ENCODE measurements at places on chromosomes 1 and 21.
A peak's percentile ranks its signal among the peaks of the same experiment; 100 is the strongest.

GRCh38 chr1:5887349-5887970 lies 104.8 kb downstream of the NPHP4 start:
- no peak for DNase-seq

- no peak for DNase-seq
Measured at GRCh38 chr1:57966751-57967406, 543.0 kb upstream of the DAB1 start.

- no peak for DNase-seq
Measured at GRCh38 chr1:167223144-167224103, 2.7 kb downstream of the POU2F1 start.

GRCh38 chr1:85862456-85862855 lies 154.2 kb upstream of the ZNHIT6 start:
- no peak for DNase-seq

DNA sequence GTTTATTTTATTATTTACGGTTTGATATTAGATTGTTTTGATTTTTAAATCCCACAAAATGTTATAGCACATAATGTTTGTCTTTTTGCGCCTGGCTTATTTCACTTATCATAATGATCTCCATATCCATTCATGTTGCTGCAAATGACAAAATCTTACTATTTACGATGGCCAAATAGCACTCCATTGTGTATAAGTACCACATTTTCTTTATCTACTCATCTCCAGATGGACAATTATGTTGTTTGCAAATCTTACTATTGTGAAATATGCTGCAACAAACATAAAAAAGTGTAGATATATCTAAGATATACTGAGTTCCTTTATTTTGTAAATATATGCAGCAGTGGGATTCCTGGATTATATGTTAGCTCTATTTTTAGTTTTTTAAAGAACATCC lies 1568.3 kb downstream of the AMY1C start:
- no peak for DNase-seq

- no peak for DNase-seq
Measured at GRCh38 chr1:228008391-228009115, 1.8 kb downstream of the WNT3A start.

DNA sequence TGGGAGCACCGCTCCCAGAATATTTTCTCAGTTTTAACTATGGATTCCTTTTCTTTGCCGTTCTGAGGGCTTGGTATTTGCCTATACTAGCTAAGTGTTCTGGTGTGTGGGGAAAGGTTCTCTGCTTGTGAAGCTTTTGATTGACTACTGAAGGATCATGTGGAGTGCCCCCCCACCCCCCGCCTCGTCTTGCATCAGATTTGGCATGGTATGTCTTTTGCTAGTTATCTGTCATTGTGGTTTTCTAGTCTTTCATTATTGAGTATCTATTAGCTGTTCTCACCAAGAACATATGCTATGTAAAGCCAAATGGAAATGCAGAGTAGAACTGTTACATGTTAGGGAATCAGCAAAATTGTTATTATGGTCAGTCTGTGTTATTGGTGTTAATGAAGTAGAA lies 58.3 kb downstream of the MACF1 start:
- DNase-seq = no peak

DNA sequence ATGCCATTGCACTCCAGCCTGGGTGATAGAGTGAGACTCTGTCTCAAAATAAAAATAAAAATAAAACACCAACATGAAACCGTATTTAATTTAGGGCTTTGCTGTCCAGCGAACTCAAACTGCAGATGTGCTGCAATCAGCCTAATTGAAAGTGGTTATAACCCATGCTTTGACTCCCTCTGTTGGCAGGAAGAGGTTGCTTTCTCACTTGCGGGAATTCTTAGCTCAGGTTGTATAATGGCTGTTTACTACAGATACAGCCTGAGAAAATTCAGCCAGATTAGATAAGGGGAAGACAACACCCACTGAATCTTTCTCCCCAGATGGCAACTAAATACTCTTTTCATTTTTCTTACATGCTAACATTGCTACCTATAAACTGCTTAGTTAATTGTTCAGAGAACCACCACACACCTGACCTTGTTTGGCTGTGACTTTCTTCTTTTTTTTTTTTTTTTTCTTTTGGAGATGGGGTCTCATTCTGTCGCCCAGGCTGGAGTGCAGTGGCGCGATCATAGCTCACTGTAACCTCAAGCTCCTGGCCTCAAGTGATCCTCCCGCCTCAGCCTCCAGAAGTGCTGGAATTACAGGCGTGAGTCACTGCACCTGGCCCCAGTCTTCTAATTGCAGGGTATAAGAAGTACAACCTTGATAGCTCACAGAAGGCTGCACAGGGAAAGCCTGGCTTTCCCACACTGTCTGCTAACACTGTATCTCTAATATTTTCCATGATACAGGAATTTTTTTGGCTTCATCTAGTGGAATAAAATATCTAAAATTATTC lies 34.6 kb downstream of the DNTTIP2 start:
- peak; percentile 59 for DNase-seq

DNA sequence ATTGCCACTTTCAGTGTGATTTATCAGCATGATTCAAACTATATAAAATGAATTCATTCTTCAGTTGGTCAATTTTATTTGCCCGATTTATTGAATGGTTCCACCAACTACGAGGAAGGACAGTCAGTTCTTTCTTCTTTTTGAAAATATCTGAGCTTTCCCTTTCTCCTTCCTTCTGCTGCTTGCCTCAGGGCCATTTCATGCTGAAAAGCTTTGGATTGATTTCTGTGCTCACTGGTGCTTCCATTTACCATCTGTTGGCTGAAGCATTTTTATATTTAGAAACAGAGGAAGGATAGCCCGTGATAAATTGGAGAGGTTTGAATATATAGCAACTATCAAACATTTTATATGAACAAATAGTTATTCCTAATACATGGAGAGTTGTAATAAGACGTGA lies 68.9 kb upstream of the ADAMTS5 start:
- DNase-seq = no peak

- no peak for DNase-seq
Measured at GRCh38 chr1:12296623-12297022, 66.8 kb downstream of the VPS13D start.

- DNase-seq = no peak
Measured at GRCh38 chr1:247204177-247204647, 32.4 kb upstream of the ZNF124 start.

DNA sequence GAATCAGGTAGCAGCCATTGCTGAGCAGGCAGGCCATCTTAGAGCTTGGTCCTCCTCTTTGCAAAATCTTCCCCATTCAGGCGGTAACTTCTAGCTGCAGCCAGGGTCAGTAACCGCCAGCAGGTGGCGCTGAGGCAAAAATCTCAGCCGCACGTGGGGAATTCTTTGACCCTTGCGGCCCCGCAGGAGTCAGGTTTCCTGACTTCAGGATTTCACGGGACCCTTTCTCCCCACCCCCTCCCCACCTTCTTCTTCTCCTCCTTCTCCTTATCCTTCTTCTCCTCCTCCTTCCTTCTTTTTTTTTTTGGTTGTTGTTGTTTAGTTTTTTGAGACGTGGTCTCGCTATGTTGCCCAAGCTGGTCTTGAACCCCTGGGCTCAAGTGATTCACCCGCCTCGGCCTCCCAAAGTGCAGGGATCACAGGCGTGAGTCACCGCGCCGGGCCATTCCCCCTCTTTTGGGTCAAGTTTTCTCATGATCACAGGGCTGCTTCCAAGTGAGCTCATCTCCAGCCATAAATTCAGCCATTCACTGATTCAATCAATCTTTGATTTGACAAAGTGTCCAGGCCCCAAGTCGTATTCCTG lies 33.4 kb upstream of the TENT5B start:
- DNase-seq = no peak

- DNase-seq = no peak
Measured at GRCh38 chr1:198686069-198686728, 47.4 kb downstream of the PTPRC start.

DNA sequence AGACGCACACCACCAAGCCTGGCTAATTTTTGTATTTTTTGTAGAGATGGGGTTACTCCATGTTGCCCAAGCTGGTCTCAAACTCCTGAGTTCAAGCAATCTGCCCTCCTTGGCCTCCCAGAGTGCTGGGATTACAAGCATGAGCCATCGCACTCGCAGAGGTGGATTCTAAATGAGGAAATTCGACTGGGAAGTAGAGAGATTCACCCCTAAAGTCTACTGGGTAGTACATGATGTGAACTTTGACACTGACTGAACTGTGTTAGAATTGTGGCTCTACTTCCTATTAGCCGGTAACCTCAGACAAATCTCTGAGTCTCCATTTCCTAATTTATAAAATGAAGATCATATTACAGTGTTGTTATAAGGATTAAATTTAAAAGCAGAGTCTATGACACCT lies 276.0 kb upstream of the NR5A2 start:
- no peak for DNase-seq

DNA sequence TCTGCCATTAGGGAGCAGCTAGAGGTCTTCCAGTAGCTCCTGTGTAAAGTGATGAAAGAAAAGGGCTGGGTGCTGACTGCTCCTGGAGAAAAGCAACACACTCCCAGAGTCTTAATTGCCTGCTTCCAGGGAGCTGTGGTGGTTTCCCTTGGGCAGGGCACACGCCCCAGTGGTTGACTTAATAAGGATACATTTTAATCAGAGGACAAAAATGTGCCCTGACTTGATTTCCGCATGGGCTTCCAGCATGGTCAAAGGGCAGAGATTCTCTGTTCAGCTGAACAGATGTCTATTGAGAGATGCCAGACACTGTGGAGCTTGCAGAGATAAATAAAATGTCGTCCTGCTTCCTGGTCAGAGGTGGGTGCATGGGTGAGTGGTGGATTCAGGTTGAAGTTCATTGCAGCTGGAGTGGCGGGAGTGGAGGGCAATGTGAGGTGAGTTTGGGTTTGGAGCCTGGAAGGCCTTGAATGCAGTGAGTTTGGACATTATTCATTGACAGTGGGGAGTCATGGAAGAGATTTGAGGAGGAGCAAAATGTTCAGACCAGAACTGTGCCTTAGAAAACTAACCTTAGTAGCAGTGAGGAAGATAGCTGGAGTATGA lies 16.0 kb downstream of the QSOX1 start:
- peak; percentile 15 for DNase-seq

- DNase-seq = no peak
Measured at GRCh38 chr1:16067127-16067768, 6.2 kb downstream of the FAM131C start.

GRCh38 chr1:183733715-183734114 lies 71.2 kb upstream of the RGL1 start:
- DNase-seq = no peak

- DNase-seq = no peak
Measured at GRCh38 chr1:202821467-202821866, 10.7 kb downstream of the PCAT6 start.

GRCh38 chr1:35708441-35708921 lies 10.2 kb downstream of the C1orf216 start:
- peak; percentile 61 for DNase-seq

- DNase-seq = no peak
Measured at GRCh38 chr1:219387211-219387610, 213.5 kb downstream of the LYPLAL1 start.

DNA sequence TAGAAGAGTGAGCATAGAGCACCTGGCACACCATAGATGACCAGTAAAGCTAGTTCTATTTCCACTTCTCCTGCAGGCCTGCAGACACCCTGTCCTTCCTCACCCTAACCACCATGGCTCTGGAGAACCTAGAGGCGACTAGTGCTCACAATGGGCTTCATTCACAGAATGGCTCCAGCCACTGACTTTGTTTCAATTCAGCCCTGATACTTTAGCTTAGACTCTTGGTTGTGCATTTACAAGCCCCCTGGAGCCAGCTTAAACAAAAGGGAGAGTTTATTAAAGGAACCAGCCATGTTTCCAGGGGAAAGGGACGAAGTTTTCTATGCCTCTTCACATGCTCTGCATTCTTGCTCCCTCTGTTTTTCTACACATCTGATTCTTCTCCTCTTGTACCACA lies 123.7 kb downstream of the NAV1 start:
- DNase-seq = no peak

DNA sequence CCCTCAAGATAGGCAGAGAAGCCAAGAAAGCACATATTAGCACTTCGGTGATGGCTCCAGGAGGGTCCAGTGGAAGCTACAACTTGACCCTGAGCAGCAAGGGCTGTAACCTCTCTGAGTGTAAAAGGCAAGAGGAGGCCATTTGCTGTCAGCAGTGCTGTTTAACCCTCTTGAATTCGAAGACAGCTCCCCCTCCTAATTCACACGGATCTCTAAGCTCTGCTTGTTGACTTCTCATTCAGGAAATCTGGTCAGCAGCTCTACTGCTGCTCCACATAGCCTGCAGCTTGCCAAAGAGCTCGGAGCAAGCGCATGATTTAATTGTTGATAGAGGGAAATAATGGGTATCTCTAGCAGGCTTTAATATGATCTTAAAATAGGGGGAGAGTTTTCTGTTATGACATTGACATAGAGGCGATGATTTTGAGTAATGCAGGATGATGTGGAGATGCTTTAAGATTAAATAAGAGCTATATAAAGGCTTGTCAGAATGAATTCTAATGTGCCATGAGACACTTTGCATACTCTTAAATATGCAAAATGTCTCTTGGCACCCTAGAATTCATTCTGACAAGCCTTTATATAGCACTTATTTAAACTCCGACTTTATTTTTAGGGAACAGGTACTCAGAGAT lies 79.4 kb upstream of the USH2A start:
- DNase-seq = no peak

GRCh38 chr1:27517907-27518718 lies 28.1 kb upstream of the WASF2 start:
- no peak for DNase-seq

GRCh38 chr21:45096217-45096616 lies 21.8 kb downstream of the ADARB1 start:
- DNase-seq = no peak

DNA sequence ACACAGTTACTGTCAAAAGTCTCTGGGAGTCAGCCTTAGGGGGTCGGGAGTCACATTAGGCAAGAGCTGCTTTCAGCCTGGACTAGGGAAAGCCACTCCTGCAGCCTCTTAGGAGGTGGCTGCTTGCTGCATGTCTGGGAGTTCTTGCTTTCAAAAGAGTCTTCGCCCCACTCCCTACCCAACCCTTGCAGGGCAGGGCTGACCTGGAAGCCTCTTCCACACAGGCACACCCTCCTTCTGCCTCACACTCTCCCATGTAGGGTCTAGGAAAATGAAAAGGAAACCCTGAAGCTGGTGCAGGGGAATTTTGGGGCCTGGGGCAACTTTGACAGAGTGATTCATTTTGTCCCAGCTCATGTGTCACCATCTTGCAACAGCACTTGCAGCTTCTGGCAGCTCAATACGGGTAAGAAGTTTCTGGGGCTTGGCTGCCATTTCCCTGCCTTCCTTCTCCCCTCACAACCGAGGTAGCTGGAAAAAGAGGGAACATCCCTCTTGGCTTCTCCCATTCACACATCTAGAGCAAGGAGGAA lies 37.3 kb downstream of the KCND3 start:
- DNase-seq = no peak

- DNase-seq = no peak
Measured at GRCh38 chr1:198933515-198934222, 294.8 kb downstream of the PTPRC start.

DNA sequence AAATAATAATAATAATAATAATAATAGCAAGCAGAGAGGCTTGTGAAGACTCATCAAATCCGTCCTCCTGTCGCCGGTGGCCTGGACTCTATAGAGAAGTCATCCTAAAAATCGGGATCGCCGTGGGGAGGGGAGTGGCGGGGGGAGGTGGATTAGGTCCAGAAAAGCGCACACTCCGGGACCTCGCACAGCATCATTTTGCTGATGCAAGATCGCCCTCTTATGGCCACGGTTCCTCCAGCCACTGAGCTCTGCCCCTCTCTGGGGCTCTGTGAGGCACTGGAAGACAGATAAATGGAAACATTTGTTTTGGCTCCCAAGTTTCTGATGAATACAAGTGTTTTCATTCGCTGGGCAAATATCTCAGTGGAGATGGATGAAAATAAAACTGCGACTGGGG lies 612.0 kb downstream of the MATN1 start:
- peak; percentile 48 for DNase-seq
